ENCODE measurements at places on chromosomes 1 and 21. TPM values are rescaled to one million over a fixed set of nuclear protein-coding genes. Genes with fewer than 3 reads are reported as not detected.
A peak's percentile ranks its signal among the peaks of the same experiment; 100 is the strongest.

KRTAP12-2 gene
- not detected for total RNA-seq

- no peak for DNase-seq
These were observed 323.7 kb upstream of the FAM78B start for GRCh38 chr1:166490437-166490991.

GRCh38 chr1:183632964-183633363, 2.6 kb downstream of the ARPC5 start:
- DNase-seq = peak; percentile 18

- no peak for DNase-seq
These were observed 526.4 kb upstream of the CAMK1G start for GRCh38 chr1:209057083-209057482.

GRCh38 chr1:26739329-26739914, 43.6 kb downstream of the ARID1A start:
- DNase-seq = no peak

DNA sequence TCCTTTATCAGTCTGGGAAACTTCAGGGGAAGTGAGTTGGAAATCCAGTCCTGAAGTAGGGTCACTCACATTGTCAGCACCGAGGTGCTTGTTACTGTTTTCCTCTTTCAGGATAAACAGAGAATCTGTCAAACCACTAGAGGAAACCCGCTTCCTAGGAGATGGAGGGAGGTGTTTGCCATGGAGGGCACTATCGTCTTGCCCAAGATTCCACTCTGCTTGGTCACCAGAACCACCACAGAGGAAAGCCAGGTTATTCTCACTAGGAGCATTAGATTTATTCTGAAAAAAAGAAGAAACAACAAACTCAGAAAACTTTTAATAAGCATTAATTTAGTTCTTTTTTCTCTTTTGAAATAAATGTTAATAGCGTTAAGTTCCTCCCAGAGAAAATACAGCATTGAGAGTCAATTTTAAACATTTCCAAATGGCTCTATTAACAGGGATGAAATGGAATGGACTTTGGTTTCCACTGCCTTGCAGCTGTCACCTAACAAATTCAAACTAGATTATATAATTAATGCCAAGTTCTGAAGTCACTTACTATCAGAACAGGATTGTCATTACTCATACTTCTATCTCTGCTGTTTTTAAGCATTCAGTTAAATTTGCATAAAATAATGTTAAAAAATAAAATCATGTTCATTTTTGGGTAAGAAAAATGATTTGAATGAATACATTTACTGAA, 242.8 kb downstream of the CRB1 start:
- DNase-seq = no peak
